ENCODE measurements at places on chromosomes 12 and 14. TPM values are rescaled to one million over a fixed set of nuclear protein-coding genes. Genes with fewer than 3 reads are reported as not detected.

The INHBE gene
- total RNA-seq, result not detected

The FAM181A gene
- total RNA-seq, result 0.31 TPM

The EID3 gene
- total RNA-seq, result 3.8 TPM

The RASSF3 gene
- 31.2 TPM for total RNA-seq

The NKX2-1 gene
- not detected for total RNA-seq

The CCDC175 gene
- not detected for total RNA-seq

The MYO1A gene
- total RNA-seq, result not detected

The ATL1 gene
- total RNA-seq, result 7.2 TPM

The KLRK1 gene
- 1.7 TPM for total RNA-seq

The CABP1 gene
- 0.51 TPM for total RNA-seq

DNA sequence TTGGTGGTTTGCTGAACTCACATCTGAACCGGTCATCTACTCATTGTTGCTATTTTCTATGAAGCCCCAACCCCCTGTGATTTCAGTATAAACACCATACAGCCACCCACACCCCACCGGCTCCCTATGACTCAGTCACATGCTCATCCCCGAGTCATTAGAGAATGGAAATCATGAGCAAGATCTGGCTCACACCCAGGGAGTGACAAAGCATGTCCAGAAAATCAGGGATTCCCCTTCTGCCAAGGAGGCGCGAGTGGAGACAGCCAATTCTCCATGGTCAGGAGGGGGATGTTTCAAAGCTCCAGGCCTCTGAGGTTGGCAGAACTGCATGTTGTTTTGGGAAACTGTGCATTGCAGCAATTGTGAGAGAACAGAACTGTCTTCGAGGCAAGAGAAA, 657.5 kb upstream of the TBX3 start:
- DNase-seq, result peak; percentile 96

DNA sequence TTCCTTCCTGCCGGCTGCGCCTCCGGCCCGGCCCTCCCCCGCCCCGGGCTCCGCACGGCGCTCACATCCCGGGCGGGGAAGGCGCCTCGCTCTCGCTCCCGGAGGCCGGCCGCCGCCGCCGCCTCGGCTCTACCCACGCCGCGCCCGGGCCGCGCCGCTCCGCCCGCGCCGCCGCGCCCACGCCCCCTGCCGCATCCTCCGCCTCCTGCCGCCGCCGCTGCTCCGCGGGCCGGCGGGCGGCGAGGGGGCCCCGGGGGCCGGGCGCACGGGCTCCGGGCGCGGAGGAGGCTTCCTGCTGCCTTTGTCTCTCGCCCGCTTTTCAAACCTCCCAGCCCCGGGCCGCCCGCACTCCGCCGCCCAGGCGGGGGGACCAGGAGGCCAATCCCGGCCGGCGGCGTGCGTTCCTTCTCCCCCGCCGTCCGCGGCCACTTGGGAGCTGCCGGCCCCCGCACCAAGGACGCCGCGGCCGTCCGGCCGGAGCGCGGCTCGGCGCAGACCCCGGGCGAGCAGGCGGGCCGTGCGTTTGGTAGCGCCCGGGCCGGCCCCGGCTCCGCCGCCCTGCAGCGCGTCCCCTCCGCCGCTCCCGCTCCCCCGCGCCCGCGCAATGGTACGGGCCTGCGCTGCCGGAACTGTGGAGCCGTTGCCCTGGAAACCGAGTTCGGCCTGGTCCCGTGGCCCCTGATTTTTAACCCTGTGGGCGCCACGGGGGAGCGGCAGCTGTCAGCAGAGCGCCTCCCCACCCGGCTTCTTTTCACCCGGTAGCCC, at the start of gene FBXL14:
TSS of gene FBXL14 (minus strand) at position 321 of the 765 bp plus-strand sequence. CDS start 515 bp downstream, outside the sequence.
- peak; percentile 96 for DNase-seq

DNA sequence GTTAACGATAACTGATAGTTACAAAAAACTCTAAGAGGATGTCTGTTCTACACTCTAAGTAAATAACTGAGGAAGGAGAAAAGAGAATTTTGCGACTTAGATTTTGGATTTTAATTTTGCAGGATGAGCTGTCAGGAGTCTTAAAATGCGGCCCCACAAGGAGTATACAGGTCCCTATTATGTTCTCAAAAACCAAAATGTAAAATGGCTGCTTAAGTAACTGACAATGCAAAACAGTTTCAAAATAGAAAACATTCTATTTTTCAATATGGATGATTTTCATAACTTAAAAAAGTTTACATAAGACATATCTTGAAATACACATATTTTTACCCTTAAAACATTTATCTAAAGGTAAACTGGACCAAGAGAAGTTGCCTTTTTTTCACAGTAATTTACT, 2.6 kb downstream of the CD69 start:
- no peak for DNase-seq

GRCh38 chr12:7093486-7093885, 1.2 kb upstream of the C1R start:
- DNase-seq, result no peak

GRCh38 chr14:23158779-23159178, 24.7 kb downstream of the SLC7A8 start:
- no peak for DNase-seq

GRCh38 chr12:70643939-70644338, 6.7 kb upstream of the PTPRB start:
- no peak for DNase-seq

- no peak for DNase-seq
Measured at GRCh38 chr14:24895622-24896021, 154.3 kb downstream of the STXBP6 start.

DNA sequence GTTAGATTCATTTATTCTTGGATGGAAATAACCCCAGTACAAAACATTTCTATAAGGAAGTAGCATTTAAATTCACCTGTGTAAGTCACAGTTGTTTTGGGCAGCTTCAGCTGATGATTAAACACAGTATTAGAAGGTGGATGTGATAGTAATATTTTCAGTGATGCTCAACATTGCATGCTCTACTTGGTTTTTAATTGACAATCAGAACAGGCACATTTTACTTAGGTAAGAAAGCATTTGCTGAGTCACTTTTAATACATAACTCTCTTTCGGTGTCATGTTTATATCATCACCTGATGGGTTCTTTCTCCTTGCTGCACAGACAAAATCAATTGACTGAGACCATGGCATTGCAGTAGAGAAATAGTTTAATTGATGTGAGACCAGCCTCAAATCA, 80.7 kb downstream of the CMAS start:
- no peak for DNase-seq

GRCh38 chr12:80892597-80893445, 44.9 kb downstream of the LIN7A start:
- no peak for DNase-seq

DNA sequence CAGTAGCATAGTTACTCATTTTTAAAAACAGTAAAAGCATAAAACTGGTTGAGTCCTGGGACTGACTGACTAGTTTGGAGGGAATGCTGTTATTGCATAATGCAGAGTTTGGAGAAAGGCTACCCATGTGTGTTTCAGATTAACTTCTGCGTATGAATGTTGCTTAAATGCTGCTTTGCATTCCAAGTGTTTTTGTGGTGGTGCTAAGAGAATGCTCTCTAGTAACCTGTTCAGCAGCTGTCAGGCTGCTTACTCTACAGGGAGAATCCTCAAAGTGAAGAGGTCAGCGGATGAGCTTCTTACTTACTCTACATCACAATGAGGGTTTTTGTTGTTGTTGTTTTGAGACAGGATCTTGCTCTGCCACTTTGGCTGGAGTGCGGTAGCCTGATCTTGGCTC, 4.3 kb downstream of the DLST start:
- peak; percentile 24 for DNase-seq

DNA sequence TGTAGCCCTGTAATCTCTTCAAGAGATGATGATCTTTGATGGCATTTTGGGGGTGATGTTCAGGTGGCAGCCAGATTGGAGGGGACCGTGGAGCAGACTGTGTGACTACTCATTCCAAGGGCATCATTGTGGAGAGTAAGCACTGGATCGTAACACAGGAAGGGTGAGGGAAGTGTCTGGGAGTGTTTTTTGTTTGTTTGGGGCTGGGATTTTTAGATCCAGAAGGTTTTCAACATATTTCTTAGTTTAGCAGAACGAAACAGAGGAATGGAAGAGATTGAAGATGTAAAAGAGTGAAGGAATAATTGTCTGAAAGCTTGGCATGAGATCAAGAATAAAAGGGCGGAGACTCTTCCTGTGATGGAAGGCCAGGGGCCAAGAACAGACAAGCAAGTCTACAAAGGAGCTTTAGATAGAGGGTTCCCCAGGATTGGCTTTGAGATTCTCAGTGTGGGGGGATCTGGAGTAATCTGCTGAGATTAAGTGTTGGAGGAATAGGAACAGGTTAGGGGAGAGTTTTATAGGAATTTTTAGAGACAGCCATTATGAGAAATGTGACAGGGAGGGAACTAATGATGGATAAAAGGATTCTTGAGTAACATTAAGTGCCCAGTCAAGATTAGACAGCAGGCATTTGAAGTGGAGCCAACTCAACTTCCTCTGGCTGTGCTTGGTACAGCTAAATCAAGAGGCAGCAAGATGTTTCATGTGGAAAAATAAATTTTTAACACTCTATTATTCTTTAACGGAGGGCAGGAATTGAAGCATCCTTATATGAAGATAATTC, 79.7 kb upstream of the REP15 start:
- no peak for DNase-seq

DNA sequence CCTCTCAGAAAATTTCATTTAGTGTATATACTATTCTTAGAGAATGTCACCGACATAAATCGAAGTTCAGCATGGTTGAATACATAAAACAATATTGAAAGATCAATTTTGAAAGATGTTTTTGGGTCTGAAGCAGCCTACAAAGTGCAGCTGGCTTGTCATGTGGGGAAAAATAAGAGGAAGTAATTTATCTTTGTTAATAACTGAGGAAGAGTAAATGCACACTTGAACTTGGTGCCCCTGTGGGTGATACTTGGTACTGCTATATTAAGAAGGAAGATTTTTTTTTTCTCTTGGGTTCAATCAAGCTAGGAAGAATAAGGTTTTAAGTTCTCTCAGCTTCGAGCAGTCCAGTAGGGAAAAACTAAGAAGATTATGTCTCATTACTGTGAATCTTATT, 661.3 kb downstream of the RPL10L start:
- DNase-seq, result no peak

GRCh38 chr12:12428047-12428446, 71.2 kb downstream of the BORCS5 start:
- no peak for DNase-seq

- no peak for DNase-seq
Measured at GRCh38 chr12:53969588-53970259, 3.2 kb upstream of the HOXC11 start.

DNA sequence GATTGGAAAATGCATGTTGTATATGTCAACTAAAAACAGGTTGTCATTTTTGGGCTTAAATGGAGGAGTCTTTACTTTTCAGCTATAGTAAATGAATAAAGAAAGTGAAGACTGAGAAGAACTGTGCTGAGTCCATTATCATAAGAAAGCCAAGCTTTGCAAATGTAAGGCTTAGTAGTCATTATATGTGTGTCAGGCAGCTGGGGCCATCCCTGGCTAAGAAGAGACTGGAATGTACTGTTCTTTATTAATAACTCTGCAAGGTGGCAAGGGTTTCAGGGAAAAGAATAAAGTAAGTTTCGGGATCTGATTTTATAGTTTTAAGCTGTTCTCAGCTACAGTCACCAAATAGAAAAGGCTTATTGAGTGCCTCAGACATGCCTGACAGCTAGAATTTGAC, 48.7 kb downstream of the SRGAP1 start:
- no peak for DNase-seq

- DNase-seq, result no peak
Measured at GRCh38 chr14:106821119-106821518, 1294.7 kb downstream of the TMEM121 start.

GRCh38 chr14:43411841-43412240, 1095.2 kb downstream of the FSCB start:
- DNase-seq, result peak; percentile 40

GRCh38 chr14:77469539-77469938, 11.6 kb downstream of the AHSA1 start:
- no peak for DNase-seq

- DNase-seq, result peak; percentile 67
Measured at GRCh38 chr12:92146497-92147224, 1.0 kb upstream of the BTG1 start.

DNA sequence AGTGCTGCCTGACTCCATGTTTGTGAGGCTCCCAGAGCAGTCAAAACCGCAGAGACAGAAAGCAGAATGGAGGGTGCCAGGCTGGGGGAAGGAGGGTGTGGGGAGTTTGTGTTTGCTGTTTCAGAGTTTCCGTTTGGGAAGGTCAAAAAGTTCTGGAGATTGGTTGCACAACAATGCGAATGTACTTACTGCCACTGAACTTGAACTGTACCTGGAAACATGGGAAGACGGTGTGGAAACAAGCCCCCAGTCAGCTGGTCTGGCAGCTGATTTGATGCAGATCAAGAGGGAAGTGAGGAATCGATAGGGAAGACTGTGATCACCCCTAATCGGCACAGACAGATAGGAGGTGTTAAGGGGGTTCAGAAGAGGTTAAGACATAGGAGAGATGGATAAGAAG, 35.3 kb upstream of the INF2 start:
- no peak for DNase-seq

DNA sequence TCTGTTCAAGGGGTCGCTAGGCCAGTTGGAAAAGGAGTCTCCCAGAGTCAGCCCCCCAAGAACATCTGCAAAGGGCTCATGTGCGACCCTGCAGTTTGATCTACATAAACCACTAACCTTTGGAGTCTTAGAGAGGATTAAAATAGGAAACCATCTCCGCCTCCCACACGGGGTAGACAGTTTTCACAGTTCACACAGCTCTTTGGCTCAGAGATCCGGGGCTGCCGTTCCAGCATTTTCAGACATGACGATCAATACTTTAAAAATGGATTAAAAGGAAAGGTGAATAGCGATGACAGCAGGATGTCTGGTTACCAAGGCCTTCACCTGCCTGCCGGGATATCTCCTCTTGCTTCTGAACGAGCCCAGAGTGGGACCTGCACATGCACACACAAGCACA, 59.8 kb upstream of the BCL11B start:
- DNase-seq, result no peak

DNA sequence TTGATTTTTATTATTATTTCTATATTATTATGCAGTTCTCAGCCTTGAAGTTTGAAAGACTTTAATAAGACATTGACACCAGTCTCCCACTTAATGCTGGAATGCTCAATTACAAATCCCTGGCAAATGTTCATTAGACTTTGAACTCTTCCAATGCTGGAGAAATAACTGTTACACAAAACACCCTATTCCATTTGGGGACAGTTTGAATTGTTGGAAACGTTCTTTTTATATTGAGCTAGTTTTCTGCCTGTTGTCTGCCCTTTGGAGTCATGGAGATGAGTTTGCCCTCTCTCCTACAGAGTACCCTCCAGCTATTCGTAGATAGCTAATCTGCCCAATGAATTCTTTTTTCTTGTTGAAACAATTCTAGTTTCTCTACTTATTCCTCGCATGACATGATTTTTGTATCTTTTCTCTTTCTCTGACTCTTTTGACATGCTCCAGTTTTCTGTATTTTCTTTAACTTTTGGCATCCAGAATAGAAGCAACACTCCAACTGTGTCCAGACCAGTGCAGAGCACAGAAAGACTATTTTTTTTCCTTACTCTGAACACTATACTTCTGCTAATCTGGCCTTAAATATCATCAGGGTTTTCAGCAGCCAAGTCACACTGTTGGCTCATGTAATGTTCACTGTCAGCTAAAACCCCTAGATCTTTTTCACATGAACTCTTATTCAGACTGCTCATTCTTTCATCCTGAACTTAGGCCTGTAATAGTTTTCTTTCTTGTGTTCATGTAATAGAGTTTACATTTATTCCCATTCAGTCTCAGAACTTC, 379.3 kb downstream of the RAD51B start:
- peak; percentile 48 for DNase-seq

Measured in tongue (tissue), 3 donors.